K562 (cell line): ENCODE measurements at places on chromosomes 6 and 20. TPM values are rescaled to one million over a fixed set of nuclear protein-coding genes. Genes with fewer than 3 reads are reported as not detected.

- no peak for DNase-seq
Measured at GRCh38 chr6:31880616-31881015, 1.8 kb upstream of the SLC44A4 start.

GRCh38 chr6:118324116-118324515, 224.0 kb upstream of the PLN start:
- no peak for DNase-seq

GRCh38 chr6:107704347-107705013, 119.6 kb downstream of the SCML4 start:
- peak; percentile 51 for DNase-seq

DNA sequence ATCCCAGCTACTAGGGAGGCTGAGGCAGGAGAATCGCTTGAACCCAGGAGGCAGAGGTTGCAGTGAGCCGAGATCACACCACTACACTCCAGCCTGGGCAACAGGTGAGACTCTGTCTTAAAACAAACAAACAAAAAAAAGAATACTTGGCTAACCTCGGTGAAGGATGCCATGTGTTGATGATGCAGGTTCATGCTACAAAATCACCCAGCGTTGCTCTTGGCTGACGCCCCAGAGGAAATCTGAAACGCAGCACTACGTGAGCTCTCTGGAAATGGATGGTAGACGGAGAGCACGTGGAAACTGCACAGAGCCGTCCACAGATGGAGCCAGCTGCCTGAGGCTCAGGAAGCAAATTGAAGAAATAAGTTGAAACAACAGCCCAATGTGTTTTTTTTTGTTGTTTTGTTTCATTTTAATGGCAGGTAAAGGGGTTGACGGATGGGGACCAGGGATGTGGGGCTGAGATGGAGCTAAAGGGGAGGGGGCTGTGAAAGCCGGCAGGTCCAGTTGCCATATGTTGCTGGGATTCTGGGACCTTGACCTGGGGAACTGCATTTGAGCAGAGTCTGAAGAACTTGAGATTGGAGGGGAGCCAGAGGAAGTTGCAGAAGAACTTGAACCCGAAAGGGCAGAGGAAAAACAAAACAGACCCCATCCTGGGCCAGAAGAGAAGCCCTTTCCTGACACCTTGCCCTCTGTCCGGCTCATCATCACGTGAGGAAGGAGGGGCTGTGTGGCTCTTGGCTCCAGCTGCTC, 12.8 kb upstream of the MANBAL start:
- DNase-seq: no peak

DNA sequence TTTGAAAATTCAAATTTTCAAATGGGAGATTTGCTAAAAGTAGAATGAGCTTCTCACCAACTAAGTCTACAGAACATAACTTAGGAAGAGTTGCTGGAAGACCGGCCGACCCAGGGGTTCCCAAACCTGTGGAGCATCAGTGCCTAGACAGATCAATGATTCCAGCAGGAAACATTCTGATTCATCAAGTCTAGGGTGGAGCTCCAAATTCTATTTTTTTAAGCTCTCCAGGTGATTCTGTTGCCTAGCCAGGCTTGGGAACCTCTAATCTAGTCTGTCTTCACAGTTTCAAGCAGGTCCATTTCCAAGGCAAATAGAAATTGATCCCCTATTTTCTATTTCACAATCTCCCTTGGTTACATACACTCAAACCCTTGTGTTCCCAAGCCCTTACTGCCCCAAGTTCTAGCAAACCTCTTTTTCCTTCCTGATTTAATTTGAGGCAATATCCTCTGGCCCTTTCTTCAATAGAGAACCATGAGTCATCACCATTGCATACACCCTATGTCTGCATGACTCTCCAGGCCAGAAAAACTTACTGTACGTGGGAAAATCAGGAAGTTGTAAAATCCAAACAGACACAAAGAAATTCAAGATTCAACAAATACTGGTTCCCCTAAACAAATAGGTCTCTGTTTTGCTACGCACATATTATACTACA, 8.9 kb downstream of the ATXN1 start:
- DNase-seq: no peak

GRCh38 chr6:68343901-68344300, 291.2 kb upstream of the ADGRB3 start:
- DNase-seq: peak; percentile 57

GRCh38 chr6:439641-440167, 48.2 kb downstream of the IRF4 start:
- DNase-seq: peak; percentile 16

DNA sequence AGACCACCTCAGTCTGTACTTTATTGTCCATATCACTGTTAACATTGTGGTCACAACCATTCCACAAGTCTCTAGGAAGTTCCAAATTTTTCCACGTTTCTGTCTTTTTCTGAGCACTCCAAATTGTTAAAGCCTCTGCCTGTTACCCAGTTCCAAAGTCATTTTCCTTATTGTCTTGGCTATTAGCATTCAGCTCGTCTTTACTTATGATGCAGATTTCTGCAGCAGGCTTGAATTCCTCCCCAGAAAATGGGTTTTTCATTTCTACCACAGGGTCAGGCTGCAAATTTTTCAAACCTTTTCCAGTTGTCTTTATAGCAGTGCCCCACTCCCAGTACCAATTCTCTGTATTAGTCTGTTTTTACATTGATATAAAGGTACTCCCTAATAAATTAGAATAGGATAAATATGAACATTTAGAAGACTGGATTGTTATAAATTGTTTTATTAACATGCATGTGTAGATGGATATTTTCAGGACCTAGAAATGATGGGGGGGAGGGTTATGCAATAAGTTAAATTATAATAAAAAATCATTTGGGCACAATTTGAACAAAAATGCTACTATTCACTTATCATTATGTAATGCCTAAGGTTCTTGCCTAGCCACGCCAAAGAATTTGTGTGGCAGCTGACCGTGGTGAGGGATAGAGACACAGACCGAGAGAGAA, 595.3 kb upstream of the ADGRB3 start:
- DNase-seq: no peak

- DNase-seq: no peak
Measured at GRCh38 chr20:61736751-61737310, 328.9 kb downstream of the TAF4 start.

- no peak for DNase-seq
Measured at GRCh38 chr6:126351960-126352359, 12.0 kb downstream of the CENPW start.

GRCh38 chr6:121578216-121578615, 142.8 kb downstream of the GJA1 start:
- DNase-seq: no peak

GRCh38 chr20:32522776-32523612, 62.1 kb downstream of the NOL4L start:
- no peak for DNase-seq

DNA sequence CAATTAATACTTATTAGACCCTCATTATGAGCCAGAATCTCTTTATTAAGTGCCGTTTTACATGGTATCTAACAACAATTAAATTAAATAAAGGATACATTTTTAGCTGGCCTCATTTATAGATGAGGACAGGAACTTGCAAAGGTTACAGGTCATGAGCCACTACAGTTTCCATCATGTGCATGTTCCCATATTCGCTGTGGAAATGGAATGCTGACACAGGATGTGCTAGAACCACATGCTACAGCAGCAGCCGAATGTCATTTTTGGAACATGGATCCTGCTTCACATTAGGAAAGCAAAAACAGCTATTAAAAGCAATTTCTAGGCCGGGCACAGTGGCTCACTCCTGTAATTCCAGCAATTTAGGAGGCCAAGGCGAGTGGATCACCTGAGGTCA, 5.9 kb downstream of the SLC18B1 start:
- DNase-seq: no peak

GRCh38 chr20:64063389-64064144, 569 bp downstream of the TCEA2 start:
- DNase-seq: peak; percentile 52

TUBB2A gene
- 81.8 and 82.4 TPM in 2 replicates for total RNA-seq

KHDC1L gene
- total RNA-seq: 0.35 and 0.51 TPM in 2 replicates

ERGIC3 gene
- 176 and 184 TPM in 2 replicates for total RNA-seq

NFATC2 gene
- 11.2 and 11.3 TPM in 2 replicates for total RNA-seq

NKAIN2 gene
- not detected in 2 replicates for total RNA-seq

OOEP gene
- not detected in 2 replicates for total RNA-seq

TTK gene
- total RNA-seq: 37.7 and 38.3 TPM in 2 replicates
